ENCODE measurements at places on chromosomes 5 and 9.

DNA sequence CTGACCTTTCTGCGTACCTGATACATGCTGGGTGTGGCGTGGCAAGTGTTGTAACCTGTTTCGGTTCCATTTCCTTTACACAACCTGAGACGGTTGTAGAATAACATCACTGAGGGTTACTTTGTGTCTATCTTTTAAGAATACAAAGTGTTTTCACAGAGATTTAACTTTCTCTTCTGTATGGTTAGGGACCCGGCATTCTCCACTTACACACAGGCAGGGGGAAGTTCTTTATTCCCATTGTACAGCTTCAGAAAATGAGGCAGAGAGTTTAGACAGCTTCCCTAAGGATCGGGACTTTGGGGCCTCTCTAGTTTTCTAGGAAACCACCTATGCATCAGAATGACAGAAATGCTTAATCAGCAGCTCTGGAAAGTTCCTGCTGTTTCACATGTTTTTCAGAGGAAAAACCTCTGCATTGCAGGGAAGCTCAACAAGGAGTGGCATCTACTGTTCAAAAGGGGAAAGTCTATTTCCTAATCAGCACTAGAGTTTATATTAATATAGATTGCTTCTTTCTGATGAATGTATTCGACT is 41.3 kb downstream of the CAST start:
- DNase-seq = no peak

DNA sequence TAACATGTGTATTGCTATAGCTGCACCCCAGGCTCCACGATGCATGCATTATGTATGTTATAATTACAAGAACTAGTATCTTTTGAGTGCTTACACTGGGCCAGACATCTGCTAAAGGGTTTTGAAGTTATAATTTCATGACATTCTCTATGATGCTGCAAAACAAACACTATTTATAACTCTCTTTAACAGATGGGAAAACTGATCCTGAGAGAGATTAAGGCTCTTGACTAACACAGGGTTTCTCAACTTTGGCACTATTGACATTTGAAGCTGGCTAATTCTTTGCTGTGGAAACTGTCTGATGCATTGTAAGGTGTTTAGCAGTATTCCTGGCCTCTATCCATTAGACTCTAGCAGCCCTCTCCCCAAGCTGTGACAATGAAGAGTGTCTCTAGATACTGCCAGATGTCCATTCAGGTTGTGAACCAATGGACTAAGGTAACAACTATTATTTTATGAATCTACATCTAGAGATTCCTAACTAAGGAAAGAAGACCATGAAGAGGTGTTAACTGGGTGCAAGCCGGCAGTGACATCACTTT is 258.6 kb downstream of the ASTN2 start:
- no peak for DNase-seq

GRCh38 chr5:39652036-39652435 is 227.3 kb upstream of the DAB2 start:
- no peak for DNase-seq

DNA sequence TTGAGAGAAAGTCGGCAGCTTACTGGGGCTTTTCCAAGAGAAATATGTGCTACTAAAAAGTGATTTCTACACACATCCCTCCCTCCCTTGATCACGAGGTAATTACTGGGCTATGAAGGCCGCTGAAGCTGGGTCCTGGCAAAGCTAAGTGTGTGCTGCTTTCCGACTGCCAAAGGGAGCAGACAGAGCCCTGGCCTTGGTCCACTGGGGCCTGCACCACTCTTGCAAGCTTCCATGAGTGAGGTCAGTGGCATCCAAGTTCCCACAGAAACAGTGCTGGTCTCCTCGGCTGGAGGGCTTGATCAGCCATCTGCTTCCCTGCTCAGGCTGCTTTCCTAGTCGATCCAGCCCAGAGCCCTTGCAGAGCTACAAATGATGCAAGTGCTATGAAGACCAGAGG is 154.8 kb upstream of the LHFPL2 start:
- DNase-seq = no peak

DNA sequence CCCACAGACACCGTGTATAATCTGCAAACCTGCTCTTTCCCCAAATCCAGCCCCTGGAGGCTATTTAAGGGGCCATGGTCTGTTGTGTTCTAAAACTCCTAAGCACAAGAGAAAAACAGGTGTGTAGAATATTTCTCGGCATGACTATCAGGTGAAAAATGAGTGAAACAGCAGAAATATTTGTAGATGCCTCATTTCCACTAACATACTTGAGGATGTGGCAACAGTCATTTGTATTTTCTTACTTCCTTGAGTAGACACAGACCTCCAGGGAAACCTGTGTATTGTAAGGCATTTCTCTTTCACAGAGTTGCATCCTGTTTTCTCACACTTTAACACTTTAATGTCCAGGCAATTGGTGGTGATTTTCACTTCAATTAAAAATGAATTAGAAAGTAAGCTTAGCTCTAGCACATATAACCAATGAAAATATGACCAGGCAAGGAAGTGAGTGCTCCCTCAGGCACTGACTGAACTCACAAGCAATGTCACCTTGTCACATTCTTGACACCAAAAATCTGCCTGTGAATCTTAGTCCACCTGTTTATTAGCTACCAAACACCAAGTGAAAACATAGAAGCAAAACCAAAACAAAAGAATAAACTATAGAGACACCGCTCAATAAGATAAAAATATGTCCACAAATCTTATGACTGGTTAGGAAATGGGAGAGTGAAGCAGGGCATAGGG is 64.4 kb downstream of the DIRAS2 start:
- DNase-seq = no peak

GRCh38 chr9:105877721-105878120 is 183.4 kb downstream of the TMEM38B start:
- no peak for DNase-seq

DNA sequence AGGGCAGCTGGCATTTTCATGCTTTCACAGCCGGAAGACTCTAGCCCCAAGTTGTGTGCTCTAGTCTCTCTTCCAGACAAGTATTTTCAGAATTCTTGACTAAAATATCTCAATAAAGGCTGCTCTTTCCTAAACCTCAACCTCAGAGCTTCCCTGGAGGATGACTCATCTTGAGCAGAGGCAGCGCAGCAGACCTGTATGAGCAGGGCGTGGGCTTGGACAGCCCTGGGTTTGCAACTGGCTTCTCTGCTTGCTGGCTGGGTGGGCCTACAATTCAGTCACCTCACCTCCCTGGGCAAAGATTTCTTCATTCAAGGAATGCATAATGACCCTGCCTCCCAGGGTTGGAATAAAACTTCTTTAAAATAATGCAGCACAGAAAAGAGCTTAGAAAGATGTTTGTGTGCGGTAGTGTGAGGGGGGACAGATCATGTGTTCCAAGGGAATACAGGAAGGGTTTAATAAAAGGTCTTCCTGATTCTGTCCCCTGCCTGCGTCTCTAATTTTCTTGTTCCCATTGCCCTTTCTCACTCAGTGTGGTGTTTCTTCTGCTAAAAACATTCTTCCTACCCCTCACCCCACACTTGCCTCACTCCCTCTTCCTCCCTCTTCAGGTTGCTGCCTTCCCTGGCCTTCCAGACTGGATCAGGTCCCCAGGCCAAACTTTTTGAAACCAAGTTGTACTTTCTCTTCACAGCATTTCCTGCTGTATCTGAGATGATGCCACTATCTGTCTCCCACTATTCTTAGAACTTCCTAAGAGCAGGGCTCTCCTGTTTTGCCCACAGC is 39.4 kb upstream of the MAP1B start:
- DNase-seq = no peak

- no peak for DNase-seq
These were observed 373.6 kb downstream of the BNC2 start for GRCh38 chr9:16496908-16497307.

DNA sequence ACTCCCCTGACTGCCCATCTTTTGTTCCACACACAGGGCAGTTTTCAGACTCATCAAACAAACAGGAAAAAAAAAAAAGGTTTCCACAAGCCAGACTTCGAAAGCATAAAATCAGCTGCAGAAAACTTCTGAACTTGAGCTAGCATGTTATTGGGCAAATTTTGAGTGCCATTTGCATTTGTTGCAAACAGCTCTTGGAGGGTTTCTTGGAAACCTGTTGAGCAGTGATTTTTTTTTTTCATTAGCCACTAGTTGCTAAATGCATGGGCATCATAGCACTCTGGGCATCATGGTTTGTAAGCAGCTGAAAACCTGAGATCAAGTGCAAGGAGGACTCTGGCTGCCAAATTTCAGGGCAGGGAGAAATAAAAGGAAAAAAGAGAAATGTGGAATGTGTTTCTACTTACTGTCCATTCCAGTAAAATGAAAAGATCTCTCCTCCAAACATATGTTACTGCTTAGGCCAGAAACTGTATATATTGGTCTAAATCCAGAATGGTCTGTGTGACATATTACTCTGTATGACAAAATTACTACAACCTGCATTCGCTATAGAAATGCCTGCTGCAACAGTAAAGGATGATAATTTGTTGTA is 85.2 kb upstream of the SMIM23 start:
- DNase-seq = no peak

DNA sequence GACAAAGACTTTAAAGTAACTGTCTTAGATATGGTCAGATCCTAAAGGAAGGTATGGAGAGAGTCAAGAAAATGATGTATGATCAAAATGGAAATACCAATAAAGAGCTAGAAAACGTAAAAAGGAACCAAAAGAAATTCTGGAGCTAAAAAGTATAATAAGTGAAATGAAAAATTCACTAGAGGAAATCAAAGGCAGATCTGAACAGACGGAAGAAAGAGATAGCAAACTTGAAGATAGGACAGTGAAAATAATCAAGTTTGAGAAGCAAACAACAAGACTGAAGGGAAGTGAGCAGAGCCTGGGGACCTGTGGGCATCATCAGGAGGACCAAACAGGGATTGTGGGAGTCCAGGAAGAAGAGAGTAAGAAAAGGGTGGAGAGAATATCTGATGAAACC is 115.4 kb downstream of the EHMT1 start:
- DNase-seq = no peak

GRCh38 chr9:83633255-83633654 is 10.3 kb downstream of the IDNK start:
- DNase-seq = no peak

DNA sequence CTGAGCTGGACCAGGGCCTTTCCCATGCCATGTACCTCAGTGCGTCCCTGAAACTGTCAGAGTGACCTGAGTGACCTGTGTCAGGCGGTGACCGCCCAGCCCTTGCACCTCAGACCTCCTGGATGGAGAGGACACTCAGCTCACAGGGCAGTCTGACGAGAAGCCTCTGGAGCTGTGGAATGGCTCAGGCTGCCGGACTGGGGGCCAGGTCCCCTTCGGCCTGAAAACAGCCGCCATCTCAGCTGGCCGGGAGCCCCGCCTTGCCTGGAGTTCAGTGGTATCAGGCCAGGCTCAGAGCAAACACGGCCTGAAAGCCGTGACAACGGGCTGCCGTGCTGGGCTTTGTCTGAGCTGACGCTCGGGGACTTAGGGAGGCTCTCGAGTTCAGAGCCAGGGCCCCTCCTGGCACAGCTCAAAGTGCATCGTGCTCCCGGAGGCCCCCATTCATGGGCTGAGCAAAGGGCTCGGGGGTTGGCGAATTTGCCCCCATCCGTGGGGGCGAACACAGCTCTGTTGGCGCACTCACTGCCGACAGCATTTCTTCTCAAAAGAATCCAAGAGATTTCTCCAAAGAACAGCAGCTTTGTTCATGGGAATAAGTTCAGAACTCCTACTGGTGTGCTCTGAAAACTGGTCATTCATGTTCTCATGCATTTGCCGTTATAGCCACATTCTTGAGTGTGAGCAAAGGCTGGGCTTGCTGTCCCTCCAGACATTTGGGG is 8.4 kb upstream of the SLC9A3 start:
- DNase-seq = no peak

- no peak for DNase-seq
These were observed 346.9 kb downstream of the DEPDC1B start for GRCh38 chr5:60352992-60353599.

GRCh38 chr5:129960831-129961230 is 56.6 kb downstream of the CHSY3 start:
- no peak for DNase-seq

GRCh38 chr5:102624405-102624804 is 125.6 kb upstream of the SLCO6A1 start:
- DNase-seq = no peak

DNA sequence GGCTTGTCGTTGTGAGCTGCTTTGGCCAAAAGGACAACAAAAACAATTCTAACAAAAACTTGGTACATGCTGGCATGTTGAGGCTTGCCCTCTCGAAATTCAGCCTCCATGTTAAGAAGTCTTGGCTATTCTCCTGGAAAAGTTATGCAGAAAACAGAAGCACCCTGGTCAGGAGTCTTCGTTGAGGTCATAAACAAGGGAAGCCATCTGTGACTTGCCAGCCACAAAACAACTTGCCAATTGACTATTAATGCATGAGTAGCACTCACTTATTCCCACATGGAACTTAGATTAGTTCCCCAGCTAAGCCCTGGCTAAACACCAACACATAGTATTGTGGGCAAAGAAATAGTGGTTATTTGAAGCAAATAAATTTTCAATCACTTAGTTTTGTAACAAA is 521.0 kb upstream of the CHD1 start:
- no peak for DNase-seq

DNA sequence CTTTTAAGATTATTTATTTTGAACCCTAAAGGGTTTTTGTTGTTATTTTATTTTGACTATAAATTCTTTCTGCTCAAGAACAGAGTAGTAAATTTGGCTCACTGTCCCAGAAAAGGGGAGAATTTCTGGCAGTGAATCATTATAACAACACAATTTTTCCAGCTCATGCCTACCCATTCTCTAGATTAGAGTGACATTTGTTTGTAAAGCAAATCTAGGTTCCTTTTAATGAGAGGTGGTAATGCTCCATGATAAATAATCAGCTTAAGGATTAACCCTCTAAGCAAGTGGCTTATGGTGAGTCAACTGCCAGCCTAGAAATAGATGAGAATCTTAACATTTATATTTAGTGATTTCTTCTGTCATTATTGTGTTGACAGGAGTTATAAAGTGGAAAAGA is 409.2 kb downstream of the NFIB start:
- no peak for DNase-seq

DNA sequence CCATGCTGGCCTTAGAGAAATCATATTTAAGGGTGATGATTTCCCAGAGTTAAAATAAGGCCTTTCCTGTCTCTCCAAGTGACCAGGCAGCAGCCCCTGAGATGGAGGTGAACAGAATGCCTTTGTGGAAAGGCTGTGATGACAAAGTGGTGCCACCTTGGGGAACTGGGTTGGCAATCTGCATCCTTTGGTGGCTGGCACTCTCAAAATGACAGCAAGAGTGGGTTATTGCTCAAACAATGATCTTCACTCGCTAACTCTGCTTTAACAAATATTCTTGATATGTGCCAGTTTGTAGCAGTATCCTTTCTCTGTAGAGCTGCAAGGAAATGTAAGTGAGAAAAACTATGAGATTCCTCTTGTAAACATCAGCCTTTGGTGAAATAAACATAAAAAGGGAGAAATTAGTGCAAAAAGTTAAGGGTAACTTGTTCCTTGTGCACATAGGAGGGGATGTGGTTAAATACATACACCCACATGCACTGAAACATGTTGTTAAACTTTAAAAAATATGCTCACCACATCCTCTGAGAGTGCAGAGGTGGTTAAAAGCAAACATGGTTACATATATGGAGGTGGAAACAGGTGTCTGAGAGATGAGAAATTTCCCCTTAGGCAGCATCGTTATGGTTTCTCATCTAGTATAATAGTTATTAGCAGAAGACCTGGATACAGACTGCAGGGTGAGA is 373.4 kb upstream of the CTNND2 start:
- DNase-seq = no peak

All from NCI-H187 (cell line).